ENCODE measurements at places on chromosomes 4 and X.

GRCh38 chr4:153290134-153290533 lies 54.4 kb upstream of the MND1 start:
- no peak for DNase-seq

DNA sequence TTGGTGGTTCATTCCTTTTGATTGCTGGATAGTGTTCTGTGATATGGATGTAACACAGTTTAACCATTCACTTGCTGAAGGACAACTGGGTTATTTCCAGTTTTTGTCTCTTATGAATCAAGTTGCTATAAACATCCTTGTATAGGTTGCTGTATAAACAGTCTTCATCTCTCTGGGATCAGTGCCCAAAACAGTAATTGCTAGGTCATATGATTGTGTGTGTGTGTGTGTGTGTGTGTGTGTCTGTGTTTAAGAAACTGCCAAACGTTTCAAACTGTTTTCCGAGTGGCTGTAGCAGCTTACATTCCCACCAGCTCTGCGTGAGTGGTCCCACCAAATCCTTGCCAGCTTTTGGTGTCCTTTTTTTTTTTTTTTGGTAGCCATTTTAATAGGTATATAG lies 60.4 kb downstream of the F11 start:
- no peak for DNase-seq

DNA sequence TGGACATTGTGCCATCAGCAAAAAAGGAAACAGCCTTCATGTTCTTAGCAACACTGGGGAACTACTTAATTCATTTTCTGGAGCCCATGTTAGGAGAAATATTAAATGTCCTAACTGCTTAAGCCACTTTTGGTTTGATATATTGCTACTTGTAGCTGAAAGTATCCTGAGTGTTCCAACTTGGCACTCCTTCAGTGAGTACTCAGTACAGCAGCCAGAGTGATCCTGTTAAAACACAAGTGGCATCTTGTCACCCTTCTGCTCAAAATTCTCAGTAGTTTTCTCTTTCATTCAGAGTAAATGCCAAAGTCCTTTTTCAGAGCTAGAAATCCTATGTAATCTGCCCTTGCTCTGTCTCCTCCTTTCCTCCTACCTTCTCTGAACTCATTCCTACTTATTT lies 522.0 kb downstream of the GRID2 start:
- DNase-seq = no peak

DNA sequence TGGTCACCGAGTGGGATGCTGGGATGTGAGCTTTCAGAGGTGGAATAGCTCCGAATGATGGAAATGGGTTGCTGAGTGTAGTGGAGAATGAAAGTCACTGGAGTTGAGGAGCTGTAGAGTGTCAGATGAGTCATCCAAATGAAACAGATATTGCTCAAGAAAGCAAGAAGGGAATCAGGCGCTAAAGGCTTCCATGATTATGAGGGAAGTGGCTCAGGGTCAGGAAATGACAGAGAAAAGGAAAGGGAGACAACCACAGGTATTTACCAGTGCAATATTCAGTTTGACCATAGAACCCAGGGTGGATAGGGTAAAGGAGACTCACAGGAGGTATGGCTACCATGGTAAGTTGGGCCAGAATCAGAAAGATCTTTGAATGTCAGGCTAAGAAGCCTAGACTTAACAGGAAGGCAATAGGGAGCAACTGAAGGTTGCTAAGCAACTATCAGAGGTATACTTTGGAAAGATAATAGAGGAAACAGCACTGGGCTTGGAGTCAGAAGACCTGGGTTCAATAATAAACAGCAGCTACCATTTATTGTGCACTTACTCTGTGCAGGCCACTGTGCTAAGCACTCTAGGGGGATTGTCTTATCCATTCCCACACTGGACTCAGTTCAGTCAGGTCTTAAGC lies 11.7 kb downstream of the LAS1L start:
- no peak for DNase-seq

- DNase-seq = no peak
These were observed 35.3 kb downstream of the AREG start for GRCh38 chr4:74480267-74480666.

DNA sequence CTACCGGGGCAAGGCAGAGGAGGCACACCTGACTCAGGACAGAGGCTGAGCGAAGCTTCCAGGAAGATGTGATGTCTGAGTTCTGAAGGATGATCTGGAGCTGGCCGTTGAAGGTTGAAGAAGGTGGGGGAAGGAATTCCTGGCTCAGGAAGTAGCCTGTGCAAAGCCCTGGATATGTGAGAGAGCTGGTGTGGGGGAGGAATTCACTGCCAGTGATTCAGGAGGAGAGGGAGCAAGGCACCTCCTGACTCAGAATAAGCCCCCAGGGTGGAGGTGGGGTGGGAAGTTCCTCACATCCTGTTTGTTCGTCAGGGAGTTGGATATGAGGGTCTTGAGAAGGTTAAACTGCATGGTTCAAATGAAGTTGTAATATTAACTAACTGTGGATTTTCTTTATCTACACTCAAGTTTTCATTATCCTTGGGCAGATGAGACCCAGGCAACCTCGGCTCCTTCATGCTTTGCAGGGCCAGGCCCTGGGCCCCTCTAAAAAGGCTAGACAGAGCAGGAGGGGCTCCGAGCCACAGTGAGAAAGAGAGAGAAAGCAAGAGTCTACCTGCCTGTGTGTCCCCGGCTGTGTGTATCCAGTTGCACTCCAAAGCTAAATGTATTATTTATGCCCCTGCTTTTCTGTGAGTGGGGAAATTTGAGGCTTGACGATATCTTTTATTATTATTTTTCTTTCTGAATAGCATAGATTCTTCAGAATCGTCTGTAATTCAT lies 7.1 kb downstream of the NHSL2 start:
- DNase-seq = no peak

- no peak for DNase-seq
These were observed 429 bp downstream of the NOCT start for GRCh38 chr4:139015948-139016471.

- DNase-seq = peak; percentile 40
These were observed 22.9 kb upstream of the COX7B2 start for GRCh38 chr4:46931981-46932380.

DNA sequence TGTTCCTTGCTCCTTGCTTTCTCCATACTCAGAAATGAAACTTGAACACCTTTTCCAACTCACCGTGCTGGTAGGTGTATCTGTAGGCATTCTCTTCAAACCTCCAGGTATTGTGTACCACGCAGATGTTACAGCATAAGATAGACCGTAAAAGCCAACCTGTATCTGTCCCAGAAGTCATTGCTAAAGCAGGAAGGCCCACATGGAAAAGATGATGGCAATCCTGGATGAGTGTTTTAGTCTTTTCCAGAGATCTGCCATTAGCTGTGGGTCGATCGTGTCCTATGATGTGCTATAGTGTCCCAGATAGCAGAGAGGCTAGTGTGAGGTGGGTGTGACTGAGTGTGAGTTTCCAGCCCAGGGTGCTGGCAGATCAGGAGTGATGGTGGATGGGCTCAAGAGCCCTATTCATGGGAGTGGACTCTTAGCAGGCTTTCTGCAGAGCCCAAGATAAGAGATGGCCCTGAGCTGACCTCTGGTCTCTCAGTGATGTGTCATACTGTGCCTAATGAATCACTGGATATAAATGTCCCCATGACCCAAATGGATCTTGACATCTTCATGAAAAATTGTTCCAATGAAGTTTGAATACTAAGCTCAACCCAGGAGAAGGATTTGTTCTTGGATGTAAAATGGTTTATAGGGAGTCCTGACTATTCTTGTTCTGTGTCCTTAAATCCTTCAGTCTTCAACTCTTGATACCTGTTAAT lies 69.1 kb upstream of the WDR1 start:
- no peak for DNase-seq

- DNase-seq = no peak
These were observed 54.9 kb upstream of the LGI2 start for GRCh38 chr4:25085671-25086070.

- DNase-seq = no peak
These were observed 96.9 kb upstream of the CASK start for GRCh38 chrX:42020225-42020624.

DNA sequence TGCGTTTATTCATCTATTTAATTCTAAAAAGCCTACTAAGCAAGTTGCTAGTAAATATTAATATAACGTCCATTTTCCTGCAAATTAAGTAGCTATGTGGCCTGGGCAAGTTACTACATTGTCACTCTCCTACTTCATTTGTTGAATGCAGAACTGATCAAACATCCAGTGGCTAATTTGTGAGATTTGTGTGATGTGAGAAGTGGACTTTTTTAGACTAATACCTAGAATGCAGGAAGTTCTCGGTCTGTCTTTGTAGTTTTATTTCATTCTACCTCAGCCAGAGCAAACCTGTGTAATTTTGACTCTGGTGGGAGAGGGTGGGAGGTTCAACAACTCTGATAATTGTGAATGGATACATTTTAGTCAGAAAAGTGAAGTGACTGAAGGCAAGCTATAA lies 840 bp downstream of the GUF1 start:
- DNase-seq = no peak
